ENCODE measurements at places on chromosomes 7 and 10. TPM values are rescaled to one million over a fixed set of nuclear protein-coding genes. Genes with fewer than 3 reads are reported as not detected.

Gene ZWINT
- total RNA-seq: 26.7 TPM

- DNase-seq: peak; percentile 97
These were observed 385 bp downstream of the SHLD2 start for GRCh38 chr10:87095236-87095945.

Gene JAKMIP3
- total RNA-seq: not detected

- no peak for DNase-seq
These were observed 470.0 kb downstream of the MAGI2 start for GRCh38 chr7:78983483-78983882.

GRCh38 chr10:24257588-24257987, 48.6 kb downstream of the KIAA1217 start:
- no peak for DNase-seq

All from GM23248 (cell line).